ENCODE measurements at places on chromosomes 16 and 17.

DNA sequence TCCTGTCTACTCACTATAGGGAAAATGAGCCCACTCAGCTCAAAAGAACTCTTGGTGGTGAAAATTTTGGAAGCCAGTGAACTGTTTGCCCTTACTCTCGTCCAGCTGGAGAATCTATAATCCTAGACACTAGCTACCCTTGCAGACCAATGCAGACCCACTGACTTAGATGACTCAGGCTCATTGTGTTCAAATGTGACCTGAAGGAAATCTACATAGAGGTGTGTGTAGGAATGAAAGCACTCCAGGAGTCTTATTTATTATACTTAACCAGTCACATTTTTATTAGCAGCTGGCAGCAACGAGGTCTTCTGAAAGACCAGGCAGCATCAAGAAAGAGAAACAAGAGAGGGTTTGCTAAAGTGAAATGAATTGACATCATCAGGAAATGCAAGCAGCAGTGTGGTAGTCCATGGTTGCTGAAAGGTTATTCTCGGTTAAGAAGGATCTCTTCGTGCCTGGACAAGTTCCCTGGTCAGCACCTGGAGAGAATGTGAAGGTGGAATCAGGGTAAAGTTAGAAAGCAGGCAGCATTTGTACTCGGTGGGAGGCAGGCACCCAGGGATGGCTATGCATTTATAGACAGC is 1.4 kb downstream of the KRTAP29-1 start:
- DNase-seq, result no peak

DNA sequence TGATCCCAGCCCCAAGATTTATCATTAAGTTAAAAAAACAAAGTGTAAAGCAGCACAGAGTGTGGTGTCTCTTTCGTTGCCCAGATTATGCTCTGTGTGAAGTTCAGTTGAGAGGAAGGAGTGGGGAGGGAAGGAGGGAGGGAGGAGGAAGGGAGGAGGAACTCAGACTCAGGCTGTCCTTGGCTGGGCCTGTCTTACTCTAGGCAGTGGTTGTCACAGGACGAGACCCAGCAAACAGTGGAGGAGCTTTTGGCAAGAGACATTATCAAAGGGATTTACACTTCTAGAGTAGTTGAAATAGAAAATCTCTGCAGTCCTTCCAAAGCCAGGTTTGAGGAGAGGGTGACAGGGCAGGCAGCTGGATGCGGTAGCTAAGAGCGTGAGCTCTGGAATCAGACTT is 27.8 kb downstream of the KNOP1 start:
- no peak for DNase-seq

GRCh38 chr16:47492428-47493377 is 31.6 kb downstream of the PHKB start:
- no peak for DNase-seq

GRCh38 chr16:89383095-89384003 is 107.0 kb downstream of the ANKRD11 start:
- DNase-seq, result no peak

GRCh38 chr16:27127308-27127707 is 60.6 kb downstream of the C16orf82 start:
- DNase-seq, result no peak

- DNase-seq, result no peak
These were observed 81.5 kb downstream of the VPS53 start for GRCh38 chr17:633133-633532.

DNA sequence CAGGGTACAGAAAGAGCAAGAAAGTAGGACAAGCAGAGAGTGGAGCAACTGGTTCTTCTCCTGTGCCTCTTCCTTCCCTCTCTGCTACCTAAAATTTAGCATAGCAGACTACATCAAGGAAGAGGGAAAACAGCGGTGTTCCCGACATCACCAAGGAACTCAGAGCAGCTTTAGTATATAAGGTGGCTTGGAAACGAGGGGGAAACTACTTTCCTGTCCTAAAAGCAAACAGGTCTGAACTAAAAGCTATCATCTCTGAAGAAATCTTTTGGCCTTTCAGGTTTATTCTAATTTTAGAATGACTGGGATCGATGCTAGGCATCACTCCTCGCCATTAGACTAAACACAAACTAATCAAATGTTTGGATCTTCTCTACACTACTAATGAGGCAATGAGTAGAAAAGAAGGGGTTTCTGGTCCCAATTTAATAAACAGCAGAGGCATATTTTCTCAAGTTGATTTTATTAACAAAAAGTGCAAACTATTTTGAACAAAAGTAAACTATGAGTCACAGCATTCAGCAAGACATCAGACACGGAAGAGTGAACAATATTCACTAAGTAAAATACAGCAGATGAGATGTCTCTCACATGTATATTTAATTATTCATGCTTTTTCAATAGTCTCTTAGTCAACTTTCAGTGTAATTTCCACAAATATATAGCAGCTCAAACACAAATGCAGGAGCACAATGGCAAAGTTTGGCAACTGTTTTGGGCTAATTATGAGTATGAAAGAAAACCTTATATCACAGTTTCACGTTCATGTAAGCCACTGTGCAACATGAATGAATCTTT is 108.7 kb downstream of the TRIM37 start:
- no peak for DNase-seq

GRCh38 chr17:2453325-2453724 is 52.5 kb upstream of the MNT start:
- DNase-seq, result no peak

DNA sequence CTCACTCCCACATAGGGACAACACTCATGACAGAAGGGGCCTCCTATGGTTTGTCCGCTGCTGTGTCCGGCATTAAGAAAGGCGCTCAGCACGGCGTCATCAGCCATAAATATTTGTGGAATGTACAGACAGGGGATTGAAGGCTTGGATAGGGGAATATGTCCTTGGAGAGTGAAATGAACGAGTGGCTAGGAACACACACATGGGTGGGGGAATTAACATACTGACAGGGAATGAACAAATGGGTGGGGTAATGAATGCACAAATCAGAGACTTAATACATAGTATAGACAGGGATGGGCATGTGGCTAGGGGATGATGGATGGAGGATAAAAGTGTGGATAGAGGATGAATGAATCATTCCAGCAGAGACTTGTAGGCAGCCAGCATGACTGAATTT is 154.0 kb upstream of the HSBP1 start:
- no peak for DNase-seq

GRCh38 chr17:48023400-48024148 is 14.0 kb downstream of the COPZ2 start:
- DNase-seq, result no peak

DNA sequence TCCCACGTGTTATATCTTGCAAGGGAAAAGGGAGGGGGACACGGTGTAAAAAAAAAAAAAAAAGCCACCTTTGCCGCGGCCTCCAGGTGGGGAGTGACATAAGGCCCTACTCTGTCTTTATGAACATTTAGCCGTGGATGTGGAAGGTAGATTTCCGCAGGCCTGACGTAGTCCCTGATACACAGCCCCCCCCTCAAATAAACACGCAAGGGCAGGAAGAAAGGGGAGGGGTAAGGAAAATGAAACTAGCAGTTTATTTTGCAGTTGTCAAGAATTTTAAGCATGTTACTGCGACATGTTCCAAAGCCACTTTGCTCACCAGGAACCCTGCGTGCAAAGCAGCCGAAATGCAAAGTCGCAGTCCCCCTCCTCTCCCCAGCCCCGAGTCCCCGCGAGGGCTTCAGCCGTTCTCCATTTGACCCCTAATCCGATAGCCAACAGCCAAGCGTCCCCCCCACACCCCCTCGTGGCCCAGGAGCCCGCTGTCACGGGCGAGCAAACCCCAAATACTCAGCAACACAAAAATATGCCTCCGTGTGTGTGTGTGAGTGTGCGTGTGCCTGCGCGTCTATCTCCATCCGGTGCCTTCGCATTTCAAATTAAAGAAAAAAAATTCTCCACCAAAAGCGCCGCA is 1.2 kb downstream of the CBX4 start:
- no peak for DNase-seq

- no peak for DNase-seq
These were observed 1.5 kb upstream of the ARHGDIG start for GRCh38 chr16:278863-279366.

DNA sequence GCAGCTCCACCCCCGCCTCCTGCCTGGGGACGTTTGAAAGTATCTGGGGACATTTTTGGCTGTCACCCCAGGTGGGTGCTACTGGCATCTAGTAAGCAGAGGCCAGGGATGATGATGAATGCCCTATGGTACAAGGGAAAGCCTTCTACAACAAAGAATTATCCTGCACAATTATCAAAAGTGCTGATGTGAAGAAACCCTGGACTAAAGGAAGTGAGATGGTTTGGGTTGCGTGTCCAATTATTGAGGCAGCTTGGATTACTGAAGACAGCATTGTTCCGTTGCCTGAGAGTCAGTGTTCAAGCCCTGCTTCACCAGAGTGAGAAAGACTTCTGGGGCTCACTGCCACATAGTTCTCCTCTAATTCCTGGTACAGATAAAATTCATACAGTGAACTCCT is 343.4 kb downstream of the CA10 start:
- no peak for DNase-seq

- DNase-seq, result no peak
These were observed 14.7 kb downstream of the CDRT4 start for GRCh38 chr17:15452746-15453145.

GRCh38 chr16:11797957-11798299 is 870 bp upstream of the ZC3H7A start:
- no peak for DNase-seq

DNA sequence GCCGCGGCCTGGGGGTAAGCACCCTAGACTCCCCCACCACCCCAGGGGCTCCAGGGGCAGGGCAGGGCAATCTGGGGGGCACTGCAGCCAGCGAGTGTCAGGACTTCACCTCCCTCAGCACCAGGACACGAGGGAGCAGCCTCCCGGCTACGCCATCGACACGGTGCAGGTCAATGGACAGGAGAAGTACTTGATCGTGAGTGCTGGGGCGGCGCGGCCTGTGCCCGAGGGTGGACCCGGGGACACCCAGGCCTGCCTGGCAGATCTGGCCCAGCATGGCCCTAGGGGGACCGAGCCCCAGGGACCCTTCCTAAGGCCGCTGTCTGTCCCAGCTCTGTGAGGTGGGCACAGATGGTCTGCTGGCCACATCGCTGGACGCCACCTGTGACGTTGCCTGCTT is 3.1 kb upstream of the RHBDL1 start:
- no peak for DNase-seq

- peak; percentile 70 for DNase-seq
These were observed 219.2 kb downstream of the C16orf78 start for GRCh38 chr16:49592546-49593423.

GRCh38 chr16:84478172-84478947 is 26.1 kb downstream of the MEAK7 start:
- DNase-seq, result no peak

GRCh38 chr16:50781043-50781442 is 39.2 kb downstream of the CYLD start:
- no peak for DNase-seq

- no peak for DNase-seq
These were observed 16.6 kb upstream of the G6PC1 start for GRCh38 chr17:42883802-42884558.

DNA sequence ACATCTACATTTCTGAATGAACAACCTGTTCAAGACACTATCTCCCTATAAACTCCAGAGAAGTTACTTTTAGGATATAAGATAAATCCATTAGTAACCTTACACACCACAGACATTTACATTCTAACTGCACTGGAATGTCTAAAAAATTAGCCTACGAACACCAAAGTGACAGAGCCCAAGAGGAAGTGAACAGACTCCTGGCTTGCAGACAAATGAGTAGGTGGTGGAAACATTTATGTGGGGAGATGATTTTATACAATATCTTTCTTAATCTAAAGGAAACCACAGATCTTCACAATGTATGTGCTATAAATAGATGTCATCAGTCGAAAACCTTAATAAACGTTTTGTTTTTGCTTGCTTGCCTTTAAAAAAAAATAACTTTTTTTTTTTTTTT is 18.8 kb downstream of the ZNF652 start:
- DNase-seq, result no peak

- no peak for DNase-seq
These were observed 16.3 kb downstream of the TNRC6A start for GRCh38 chr16:24745791-24746190.

- DNase-seq, result peak; percentile 10
These were observed 147.0 kb downstream of the HS3ST4 start for GRCh38 chr16:25838724-25839186.

- DNase-seq, result no peak
These were observed 60.2 kb downstream of the CMC2 start for GRCh38 chr16:80946481-80946880.

DNA sequence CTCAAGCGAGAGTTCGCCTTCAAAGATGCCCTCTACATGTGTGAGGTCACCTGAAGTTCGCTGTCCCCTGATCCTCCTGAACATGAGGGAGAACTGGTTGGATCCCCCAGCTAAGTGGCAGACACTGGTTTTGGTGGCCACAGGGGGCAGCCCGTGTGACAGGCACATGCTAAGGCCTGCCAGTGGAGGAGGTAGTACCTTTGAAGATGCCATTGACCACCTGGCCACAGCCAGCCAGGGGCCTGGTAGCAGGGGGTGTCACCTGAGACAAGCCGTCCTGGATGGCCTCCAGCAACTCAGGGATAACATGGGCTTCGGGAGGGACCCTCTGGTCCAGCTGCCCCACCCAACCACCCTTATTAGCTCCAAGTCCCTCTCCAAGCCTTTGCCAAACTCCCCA is 7.3 kb upstream of the ALDH3A1 start:
- DNase-seq, result no peak

DNA sequence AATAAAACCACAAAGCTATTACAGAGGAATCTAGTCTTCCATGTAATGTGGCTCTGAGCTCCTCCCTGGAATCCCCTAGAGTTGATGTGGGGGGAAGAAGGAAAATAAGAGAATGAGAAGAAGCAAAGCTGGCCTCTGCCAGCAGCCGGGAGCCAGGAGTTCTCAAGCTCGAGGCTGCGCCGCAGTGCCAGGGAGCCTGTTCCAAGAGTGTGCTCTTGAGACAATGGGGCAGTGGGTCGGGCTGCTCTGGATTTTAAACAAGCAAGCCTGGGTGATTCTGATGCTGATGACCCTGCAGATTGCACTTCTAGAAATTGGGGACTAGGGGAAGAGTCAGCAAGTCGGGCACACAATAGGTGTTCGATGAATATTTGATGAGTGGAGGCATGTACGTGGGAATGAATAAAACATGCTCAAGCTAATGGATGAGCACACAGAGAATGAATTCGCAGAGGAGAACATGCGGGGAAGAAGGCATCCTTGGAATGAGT is 119.9 kb downstream of the CMIP start:
- DNase-seq, result no peak

- DNase-seq, result no peak
These were observed 22.6 kb upstream of the USP10 start for GRCh38 chr16:84677017-84677803.

- no peak for DNase-seq
These were observed 46.4 kb downstream of the GDPD1 start for GRCh38 chr17:59266745-59267144.

Data from GM19239 (cell line).